ENCODE measurements at places on chromosomes 6 and 20. TPM values are rescaled to one million over a fixed set of nuclear protein-coding genes. Genes with fewer than 3 reads are reported as not detected.

The TRIM15 gene
- 0.59 TPM for total RNA-seq

The SNAI1 gene
- 3.5 TPM for total RNA-seq

The C6orf136 gene
- total RNA-seq, result 36.0 TPM

The DNMT3B gene
- 0.93 TPM for total RNA-seq

The PTPRK gene
- 3.2 TPM for total RNA-seq

The CD93 gene
- total RNA-seq, result 1.2 TPM

The KHDRBS2 gene
- total RNA-seq, result not detected

The CTCFL gene
- not detected for total RNA-seq

The CLIC5 gene
- 1.3 TPM for total RNA-seq

The ERMARD gene
- 26.9 TPM for total RNA-seq

The GSTA2 gene
- total RNA-seq, result not detected

The PPP1R3G gene
- not detected for total RNA-seq

The SLC22A7 gene
- total RNA-seq, result not detected

The ARHGAP40 gene
- total RNA-seq, result not detected

The IMPG1 gene
- not detected for total RNA-seq

The IYD gene
- not detected for total RNA-seq

The TMEM244 gene
- total RNA-seq, result not detected

The RNF182 gene
- total RNA-seq, result not detected

The EYA4 gene
- total RNA-seq, result not detected

The PRND gene
- total RNA-seq, result not detected

The PRPH2 gene
- total RNA-seq, result not detected

The SIRPD gene
- not detected for total RNA-seq

The CDKAL1 gene
- total RNA-seq, result 32.6 TPM

The CALHM6 gene
- 29.2 TPM for total RNA-seq

The COL9A1 gene
- not detected for total RNA-seq

The TCF21 gene
- not detected for total RNA-seq

The SYNJ2 gene
- 29.0 TPM for total RNA-seq

The MOG gene
- total RNA-seq, result not detected

The TRPC4AP gene
- 53.9 TPM for total RNA-seq

The GGT7 gene
- 13.7 TPM for total RNA-seq

The COL9A3 gene
- total RNA-seq, result not detected

The PI3 gene
- not detected for total RNA-seq

The PPP1R14C gene
- total RNA-seq, result not detected

The TSPYL4 gene
- 21.4 TPM for total RNA-seq

The ZNF311 gene
- total RNA-seq, result 0.80 TPM

The VWA7 gene
- total RNA-seq, result 2.9 TPM

The TDP2 gene
- total RNA-seq, result 47.4 TPM

The EIF6 gene
- 232 TPM for total RNA-seq

The MAPK14 gene
- total RNA-seq, result 41.3 TPM

The HLA-DOB gene
- total RNA-seq, result 4.2 TPM
